ENCODE measurements at places on chromosomes 5 and 9.
A peak's percentile ranks its signal among the peaks of the same experiment; 100 is the strongest.

DNA sequence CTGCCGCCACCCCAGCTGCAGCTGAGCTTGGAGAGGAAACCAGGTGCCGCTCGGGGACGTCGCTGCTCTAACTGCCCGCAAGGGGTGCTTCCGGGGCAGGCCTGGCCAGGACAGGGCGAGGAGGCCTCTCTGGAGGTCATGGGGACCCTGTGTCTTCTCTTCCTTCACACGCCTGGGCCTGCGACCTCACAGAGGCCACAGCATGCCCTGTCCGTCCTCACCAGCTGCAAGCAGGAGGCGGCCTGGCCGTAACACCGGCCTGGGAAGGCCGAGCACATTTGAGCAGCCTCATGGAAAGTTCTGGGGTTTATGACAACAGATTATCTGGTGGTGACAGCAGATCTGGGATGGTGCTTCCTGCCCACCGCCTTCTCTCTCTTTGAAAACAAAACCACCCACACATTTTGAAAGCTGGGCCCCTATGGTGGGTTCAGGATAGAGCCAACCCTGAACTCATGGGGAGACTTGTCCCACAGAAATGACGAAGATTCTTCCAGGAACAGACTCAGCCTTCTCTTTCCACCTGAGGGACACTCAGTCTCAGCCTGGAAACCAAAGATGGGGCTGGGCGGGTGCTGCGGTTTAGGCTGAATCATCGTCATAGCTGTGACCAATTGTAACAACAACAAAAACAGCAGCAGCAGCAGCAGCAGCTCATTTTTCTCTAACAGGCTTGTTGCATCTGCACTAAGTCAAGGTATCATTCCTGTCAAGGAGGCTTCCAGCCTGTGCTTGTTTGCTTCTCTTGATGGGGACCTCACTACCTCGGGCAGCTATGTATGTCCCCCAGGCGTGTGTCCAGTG lies 99.6 kb upstream of the RAPGEF1 start:
- peak; percentile 55 for DNase-seq

- DNase-seq = no peak
Observed at GRCh38 chr5:103410172-103410571, 151.6 kb downstream of the MACIR start.

DNA sequence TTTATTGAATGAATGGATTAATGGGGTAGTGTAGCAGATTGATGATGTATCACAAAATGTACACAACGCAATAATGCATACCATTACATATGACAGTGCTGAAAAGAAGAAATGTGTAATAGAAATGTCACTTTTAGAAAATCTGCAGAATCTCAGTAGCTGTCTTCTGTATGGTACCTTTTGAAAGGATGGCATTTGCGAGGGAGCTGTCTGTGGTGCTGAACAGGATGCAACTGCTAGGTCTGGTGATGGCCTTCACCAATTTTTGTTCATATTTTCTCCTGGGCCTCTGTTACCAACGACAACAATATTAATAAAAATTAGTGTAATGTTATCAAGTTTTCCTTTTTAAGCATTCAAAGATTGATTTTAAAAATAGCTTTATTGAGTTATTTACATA lies 36.2 kb upstream of the OTULIN start:
- peak; percentile 70 for DNase-seq

DNA sequence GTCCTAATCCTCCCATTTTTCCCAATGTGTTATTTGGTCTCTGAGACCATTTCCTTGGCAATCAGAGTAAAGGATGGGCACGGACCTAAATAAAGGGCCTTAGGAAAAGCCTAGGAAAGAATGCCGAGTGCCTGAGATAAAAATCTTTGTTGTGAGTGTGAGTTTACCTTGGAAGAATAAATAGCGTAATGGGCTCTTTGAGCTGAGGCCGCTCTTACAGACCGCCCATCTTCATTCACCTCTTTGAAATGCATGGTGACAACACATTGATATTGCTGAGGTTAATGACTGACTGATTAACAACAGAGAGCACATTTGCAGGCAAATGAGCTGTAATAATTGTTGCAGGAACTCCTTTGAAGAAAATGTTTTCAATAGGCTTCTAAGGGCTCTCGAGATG lies 1967.1 kb upstream of the WWC1 start:
- no peak for DNase-seq

DNA sequence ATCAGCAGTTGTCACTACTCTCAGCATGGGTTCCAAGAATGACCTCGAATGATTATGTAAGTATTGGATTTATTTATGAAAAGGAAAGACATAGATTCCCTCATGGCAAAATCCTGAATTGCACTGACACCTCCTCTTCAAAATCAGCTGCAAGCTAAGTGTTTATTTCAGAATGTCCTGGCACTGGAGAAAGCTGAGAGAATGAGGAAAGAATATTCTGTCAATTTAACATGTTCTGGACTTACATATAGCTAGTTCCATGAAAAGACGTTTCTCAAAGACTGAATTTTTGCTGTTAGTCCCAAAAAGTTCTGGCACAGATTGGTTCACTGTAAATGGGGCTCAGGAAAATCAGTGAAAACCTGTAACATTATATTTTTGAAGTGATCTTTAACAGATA lies 120.3 kb downstream of the NREP start:
- no peak for DNase-seq

DNA sequence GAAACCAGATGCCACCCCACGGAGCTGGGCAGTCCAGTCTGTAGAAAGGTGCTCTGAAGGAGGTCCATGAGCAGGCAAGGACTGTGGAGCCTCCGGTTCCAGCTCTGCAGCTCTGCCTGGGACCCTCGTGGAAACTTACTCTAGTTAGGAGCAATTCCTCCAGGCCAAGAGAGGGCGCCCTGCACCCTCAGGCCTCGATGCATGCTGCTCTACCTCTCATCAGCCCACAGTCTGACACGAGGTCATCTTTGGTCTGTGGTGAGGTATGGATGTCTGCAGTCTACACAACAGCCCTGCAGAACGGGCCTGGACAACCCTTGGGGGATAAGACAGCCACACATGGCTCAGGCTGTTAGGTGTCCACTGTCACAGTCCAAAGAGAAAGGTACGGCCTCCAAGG lies 50.6 kb upstream of the UBTD2 start:
- no peak for DNase-seq

DNA sequence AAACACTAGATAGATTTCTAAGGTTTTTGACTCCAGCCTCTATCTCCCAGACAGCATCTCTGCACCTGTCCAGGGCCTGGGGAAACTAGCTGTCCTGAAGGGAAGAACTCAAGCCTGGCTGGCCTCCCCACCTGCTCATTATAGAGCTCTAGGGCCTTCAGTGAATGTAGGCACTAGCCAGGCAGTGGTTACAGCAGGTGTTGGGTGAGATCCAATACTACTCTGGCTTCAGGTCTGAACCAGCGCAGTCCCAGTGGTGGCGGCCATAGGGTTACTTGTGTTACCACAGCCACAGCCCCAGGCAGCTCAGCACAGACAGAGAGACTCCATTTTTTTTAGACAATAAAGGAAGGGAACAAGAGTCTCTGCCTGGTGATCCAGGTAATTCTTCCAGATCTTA lies 449.2 kb downstream of the IRX1 start:
- no peak for DNase-seq

DNA sequence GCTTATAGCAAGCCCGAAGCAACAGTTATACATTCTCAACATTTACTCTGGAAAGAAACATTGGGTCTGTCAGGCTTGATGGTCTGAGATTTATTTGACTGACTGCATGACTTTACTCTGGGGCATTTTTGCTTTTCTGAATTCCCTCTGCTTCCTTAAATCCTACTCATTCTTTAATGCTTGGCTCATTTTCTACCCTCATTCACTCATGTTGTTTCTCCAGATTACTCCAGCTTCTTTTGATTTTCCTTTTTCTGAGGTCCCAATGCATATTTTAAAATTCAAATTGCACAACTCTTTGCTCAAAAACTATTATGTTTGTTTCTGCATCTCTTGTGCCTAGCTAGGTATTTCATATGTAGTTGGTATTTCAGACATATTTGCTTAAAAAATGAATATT lies 2002.9 kb upstream of the NUDT12 start:
- no peak for DNase-seq

- no peak for DNase-seq
Observed at GRCh38 chr9:137396227-137396626, 26.7 kb downstream of the EXD3 start.

DNA sequence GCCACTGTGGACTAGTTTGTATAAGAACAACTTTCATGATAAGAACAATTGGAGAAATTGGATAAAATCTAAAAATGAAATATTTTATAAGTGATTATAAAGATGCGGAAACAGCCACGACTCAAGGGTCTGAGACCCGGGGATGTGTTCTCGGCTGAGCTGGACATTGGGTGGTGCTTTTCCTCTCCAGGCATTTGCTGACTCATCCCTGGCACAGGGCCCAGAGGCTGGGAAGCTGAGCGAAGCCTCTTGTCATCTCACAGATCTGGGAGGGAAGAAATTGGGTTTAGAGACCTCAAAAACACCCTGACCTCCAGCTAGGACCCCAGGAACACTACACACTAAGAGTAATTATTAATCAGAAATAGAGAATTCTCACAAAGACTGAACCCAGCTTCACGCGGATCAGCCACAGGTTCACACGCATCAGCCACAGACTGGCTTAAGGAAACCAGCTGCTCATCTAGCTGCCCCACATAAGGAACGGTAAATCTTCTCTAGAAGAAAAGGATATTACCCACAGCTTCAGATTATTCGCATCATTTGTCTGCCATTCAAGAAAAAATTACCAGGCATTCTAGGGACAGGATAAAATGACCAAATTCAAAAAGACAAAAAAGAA lies 2.8 kb upstream of the OR2V1 start:
- no peak for DNase-seq

DNA sequence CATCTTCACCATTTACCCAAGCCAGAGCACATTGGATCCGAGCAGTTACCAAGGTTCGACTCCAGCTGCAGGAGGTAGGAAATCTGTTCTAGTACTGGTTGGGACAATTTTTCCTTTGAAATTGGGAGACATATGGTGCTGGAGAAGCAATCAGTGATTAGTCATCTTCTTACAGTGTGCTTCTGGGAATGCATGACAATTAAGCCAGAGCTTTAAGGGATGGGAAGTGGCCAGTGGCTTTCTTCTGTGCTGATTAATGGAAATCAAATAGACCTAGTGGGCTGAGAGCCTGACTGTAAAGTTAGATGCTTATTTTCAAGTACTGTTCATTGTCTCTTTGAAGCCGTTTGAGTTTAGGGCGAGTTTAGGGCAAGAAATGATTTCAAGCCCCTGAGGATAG lies 152.1 kb downstream of the UNC13B start:
- DNase-seq = no peak

DNA sequence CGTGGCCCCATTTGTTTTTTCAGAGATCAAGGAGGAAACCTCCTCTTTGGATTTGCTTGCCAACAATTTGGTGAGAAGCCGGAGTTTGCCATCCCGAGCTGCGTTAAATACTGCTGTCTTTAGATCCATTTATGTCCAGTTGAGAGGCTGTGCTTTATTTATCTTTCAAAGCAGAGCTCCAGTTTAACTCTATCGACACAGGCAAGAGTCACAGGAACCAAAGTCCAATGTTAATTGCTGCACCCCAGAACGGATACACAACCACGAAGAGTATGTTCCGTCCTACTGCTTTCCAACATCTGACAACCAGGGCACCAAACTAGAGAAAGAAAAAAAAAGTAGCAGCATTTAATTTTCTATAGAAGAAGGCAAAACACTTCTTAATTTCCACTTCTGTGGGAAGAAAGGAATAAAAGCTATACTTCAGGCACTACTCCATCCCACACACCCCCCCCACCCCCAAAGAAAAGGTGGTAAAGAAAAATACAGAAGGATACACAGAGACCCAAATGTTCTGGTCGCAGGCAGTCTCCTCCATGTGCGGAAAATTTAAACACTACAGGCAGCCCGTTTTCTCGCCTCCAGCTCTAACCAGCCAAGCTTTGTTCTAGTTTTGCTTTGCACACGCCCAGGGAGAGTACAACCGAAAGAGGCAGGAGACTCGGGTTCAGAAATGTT lies 1.1 kb downstream of the FEM1C start:
- DNase-seq = no peak

GRCh38 chr5:32297181-32298058 lies 15.3 kb downstream of the MTMR12 start:
- DNase-seq = no peak

GRCh38 chr5:43555895-43556606 lies 826 bp downstream of the PAIP1 start:
- DNase-seq = peak; percentile 62

DNA sequence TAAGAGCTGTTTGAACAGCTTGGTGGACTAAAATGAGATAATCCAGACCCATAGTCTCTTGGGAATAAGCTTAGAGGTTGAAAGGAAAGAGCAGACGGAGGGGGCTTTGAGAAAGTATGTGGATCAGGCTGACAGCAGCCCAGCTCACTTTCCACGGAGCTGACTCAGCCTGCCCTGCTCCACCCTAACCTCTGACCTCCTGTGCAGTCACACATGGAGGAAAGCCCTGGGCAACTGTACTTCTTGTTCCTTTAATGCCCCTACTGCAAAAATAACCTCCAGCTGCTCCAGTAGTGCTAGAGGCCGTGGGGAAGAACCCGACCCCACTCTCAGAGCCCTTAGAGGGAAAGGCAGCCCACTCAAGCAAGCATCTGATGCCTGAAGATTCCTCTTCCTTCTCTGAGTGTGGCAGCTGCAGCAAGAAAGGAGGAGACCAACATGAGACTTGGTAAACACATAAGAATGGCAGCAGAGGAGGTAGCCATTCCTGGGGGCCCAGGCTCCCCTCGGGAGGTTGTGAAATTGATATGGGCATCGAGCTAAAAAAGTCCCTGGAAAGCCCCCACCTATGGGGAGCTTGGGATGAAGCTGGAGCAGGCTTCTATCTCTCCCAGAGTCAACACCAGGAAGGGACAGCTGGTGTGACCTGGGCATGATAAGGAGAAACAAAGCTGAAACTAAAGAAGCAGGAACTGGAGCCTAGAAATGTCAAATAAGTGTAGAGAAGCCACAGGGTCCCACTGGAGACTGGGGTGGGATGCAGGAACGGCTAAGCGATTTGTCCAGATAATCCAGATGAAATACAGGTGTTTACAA lies 204.3 kb downstream of the PIK3R1 start:
- DNase-seq = no peak

DNA sequence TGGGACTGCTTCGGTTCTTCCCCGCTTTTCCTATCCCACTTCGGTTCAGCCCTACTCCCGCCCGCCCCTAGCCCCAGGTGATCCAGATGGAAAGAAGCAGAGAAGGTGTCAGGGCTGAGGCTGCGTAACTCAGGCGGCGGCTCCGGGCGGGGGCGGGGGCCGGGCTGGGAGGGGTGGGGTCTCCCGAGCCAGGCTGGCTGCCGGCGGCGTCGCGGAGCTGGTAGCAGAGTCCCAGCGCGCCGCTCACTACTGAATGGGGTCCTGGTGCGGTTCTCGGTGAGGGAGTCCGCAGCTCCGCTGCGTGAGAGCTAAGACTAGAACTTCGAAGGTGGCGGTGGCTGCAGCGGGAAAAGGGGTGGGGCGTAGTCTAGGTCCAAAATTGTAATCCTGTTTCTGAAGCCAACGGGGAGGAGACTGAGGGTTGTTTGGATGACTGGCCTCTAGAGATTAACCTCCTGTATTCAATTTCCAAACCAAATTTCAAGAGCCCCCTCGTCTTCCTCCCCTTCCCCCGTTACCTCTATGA lies 1.4 kb downstream of the PRR16 start:
- DNase-seq = no peak

GRCh38 chr9:130212543-130213297 lies 40.5 kb downstream of the NCS1 start:
- no peak for DNase-seq

GRCh38 chr5:54772684-54773083 lies 212.7 kb downstream of the ESM1 start:
- DNase-seq = no peak

GRCh38 chr5:380701-381309 lies 59.3 kb downstream of the AHRR start:
- DNase-seq = no peak
